ENCODE measurements at places on chromosomes 11 and 22.

DNA sequence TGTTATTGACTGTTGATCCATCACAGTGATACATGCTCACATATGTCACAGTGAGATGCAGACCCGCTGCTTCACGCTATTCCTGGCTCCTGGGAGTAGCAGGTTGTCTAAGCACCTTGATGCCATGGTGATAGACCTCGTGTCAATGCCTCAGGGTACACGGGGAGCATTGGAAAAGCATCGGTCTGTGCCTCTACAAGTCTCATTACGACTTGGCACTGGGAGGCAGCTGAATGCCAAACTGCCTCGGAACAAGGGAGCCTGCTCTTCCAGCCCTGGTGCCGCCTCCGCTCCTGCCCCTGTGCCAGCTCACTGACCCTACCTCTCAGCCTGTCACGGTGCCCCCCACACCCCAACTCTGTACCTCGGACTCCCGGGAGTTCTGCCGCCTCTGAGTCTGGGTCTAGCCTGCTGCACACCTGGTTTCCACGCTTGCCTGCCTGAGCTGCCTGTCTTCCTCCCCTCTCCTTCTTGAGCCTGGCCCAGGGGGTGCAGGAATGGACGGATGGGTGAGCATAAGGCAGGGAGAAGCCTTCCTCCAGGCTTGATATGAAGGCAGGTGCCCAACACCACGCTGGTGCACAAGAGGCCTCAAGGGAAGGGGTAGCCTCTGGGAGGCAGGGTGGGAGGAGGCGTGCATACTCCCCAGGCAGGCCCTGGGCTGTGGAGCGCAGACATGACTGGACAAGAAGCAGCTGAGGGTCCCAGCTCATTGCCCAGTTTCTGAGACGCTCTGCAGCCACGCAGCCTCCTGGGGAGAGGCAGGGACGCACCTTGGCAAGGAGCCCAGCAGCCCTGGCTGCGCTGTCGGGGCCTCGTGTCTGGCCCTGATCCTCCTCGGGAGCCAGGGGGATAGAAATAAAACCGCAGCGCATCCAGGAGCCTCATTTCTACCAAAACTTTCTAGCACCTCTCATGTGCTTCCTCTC lies 1.8 kb upstream of the NFAM1 start:
- DNase-seq = no peak

GRCh38 chr11:88544656-88545280 lies 207.2 kb upstream of the CTSC start:
- DNase-seq = no peak

- no peak for DNase-seq
Observed at GRCh38 chr11:110984147-110984546, 261.4 kb upstream of the POU2AF2 start.

GRCh38 chr11:57885298-57886050 lies 123.9 kb downstream of the CTNND1 start:
- DNase-seq = peak; percentile 51

GRCh38 chr22:20563466-20563906 lies 56.1 kb downstream of the MED15 start:
- no peak for DNase-seq

GRCh38 chr11:10412266-10412665 lies 42.8 kb upstream of the AMPD3 start:
- DNase-seq = no peak

- no peak for DNase-seq
Observed at GRCh38 chr11:60263402-60263801, 17.1 kb upstream of the MS4A4A start.

DNA sequence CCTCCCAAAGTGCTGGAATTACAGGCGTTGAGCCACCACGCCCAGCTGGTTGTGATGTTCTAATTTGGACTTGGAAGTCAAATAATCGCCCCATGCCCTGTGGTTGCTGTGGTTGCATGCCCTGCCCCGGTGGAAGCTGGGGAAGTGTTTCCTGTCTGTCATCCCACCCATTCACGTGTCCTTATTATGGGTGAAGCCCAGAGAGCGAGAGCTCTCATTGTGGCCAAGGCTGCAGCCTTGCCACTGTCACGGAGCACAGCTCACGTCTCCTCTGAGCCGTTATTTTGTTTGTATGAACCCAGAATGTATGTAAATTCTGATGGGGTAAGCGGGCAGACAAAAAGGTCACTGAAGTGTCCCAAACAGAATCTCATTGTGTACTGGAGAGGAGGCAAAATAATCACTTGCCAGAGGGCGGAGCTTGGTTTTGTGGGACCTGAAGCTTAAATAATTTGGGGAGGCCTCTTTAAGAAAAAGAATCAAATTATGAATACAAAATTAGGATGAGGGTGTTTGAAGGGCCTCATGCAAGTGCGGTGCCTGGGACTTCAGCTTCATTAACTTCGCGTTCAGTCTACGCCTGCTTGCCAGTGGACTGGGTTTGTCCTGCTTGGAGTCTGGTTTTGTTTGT lies 25.8 kb upstream of the TREH start:
- DNase-seq = peak; percentile 87

GRCh38 chr11:33835143-33835878 lies 56.6 kb downstream of the LMO2 start:
- peak; percentile 67 for DNase-seq

- no peak for DNase-seq
Observed at GRCh38 chr11:16287630-16288280, 68.6 kb downstream of the SOX6 start.

GRCh38 chr11:72704028-72704782 lies 30.0 kb upstream of the PDE2A start:
- DNase-seq = no peak

DNA sequence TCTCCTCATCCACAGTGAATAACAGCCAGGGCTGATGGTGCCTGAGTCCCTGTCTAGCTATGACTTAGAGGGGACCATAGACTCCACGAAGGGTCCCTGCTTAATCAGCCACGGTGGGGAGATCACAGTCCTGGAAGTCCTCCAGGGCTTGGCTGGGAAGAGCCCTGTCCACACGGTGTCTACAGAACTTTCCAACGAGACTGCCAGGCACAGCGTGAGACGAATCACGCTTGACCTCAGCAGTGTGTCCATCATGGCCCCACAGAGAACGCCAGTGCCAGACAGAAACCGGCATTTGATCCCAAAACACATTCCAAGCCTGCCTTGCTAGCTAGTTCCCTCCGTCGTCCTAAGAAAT lies 143.4 kb downstream of the CRYBB2 start:
- DNase-seq = no peak

DNA sequence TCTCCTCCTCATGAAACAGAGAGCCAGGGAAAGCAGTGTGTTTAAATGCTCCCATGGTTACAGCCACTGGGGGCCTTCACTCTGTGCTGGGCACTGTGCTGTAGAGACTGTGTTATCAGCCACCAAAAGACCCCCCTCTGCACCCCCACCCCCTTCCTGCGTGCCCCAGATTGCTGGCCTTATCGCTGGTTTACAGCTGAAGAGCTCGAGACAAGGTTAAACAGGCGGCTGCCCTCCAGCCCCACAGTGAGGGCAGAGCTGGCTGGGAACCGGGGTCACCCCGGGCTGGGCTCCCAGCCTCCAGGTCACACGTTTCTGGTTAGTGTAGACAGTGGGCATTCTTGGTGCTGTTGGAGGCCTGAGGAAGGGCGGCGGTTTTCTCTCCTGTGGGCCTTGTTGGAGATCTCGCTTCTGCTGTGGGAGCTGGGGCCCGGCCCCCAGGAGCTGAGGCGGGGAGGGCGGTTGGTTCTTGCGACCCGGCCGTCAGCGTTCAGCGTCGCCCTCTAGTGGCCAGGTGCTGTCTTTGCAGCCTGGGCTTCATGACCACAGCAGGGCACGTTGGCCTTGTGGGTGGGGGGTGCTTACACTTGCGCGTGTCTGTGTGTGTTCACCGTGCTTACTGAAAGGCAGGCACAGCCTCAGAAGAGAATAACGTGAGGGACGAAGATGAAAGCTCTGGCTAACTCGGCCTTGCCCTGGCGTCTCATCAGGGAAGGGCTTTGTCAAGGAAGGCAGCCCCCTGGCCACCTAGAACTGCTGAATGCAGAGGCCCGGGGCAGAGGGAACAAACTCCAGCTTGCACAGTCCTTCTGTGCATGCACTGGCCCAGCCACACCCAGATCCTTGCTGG lies 40.8 kb downstream of the TBC1D22A start:
- peak; percentile 89 for DNase-seq

- DNase-seq = no peak
Observed at GRCh38 chr11:92787638-92788037, 181.8 kb upstream of the MTNR1B start.

DNA sequence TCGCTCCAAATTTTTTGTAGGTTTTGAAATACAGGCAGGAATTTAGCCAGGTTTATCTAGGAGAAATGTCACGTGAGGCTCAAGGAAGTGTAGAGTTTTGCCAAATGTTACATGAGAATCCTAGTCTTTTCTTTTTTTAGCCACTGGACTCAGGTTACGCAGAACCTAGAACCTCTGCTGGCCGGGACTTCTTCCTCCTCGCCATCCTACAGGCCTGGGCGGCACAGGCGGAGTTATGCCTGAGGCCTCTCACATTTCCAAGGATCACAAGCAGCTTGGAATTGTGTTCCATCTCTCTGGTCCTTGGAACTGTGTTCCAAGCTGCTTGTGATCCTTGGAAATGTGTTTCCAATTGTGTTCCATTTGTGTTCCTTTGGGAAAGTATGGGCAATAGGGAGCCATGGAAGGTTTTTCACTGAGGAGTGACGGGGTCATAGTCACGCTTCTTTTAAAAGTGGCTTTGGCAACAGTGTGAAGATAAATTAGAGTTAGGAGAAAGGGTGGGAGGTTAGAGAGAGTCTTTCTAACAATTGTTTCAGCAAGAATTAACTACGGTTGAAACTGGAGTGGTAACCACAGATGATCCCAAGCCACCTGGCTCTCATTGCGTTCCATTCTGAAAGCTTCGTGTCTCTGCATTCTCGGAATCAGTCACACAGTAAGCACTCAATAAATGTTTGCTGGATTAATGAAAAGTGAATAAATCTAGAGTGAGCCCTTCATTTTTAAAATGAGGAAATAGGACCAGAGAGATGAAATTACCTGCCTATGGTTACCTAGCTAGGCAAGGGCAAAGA lies 12.5 kb upstream of the POU2AF1 start:
- DNase-seq = no peak

- no peak for DNase-seq
Observed at GRCh38 chr11:58334708-58335107, 24.2 kb downstream of the OR5B17 start.

DNA sequence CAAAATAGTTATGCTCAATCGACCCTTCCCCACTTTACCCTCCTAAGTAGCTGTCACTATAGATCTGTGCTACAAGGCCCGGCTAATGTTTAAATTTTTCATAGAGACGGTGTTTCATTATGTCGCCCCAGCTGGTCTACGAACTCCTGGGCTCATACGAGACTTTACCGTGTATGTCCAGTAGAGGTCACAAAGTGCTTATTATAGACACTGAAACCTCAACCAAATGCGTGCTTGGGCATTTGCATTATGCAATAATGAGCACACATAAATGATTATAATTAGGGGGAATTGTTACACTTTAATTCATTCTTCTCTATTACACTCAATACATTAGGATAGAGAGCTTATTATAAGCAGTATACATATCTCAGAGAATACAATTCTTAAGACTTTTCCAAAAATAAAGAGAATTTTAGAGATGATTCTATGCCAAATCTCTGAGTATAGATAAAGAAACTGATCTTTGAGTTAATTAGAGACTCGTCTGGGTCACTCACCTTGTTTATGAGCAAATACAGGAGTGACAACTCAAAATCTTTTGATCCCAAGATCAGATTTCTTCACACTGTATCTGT lies 12.5 kb upstream of the MRPL16 start:
- DNase-seq = peak; percentile 93
